Germinal center (tissue), 1 donor: ENCODE measurements at places on chromosomes 16 and 17.

GRCh38 chr17:42518755-42519545 lies 17.1 kb upstream of the NAGLU start:
- no peak for DNase-seq

DNA sequence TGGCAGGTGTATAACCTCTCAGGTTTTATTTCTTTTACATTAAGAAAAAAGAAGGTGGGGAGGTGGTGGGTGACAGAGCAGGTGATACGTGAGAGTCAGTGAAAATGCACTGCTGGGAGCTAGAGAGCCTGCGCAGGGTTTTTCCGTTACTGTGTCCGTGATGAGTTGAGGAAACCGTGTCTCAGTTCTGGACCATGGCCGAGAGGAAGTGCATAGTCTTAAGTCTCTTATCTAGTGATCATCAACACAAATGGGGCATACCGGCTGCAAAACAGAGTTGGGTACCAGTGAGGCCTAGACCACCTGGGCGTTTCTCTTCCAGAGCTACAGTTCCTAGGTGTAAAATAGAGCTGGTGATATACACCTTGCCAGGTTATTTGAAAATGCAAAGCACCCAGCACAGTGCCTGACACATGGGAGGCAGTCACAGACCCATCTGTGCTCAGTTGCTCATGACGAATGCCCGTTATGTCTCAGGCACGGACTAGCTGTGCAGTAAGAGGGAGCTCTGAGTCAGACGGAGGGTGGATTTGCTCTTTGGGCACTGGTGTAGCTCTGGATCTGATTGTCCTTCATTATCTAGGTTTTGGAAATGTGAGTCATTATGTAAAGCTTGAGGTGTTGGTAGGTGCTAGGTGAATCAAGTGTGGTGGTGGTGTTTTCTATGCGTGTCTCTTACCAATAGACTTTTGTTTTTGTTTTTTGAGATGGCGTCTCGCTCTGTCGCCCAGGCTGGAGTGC lies 60.9 kb downstream of the RPTOR start:
- DNase-seq = peak; percentile 86

- DNase-seq = no peak
Observed at GRCh38 chr17:7174603-7175326, 4.4 kb downstream of the ASGR1 start.

- no peak for DNase-seq
Observed at GRCh38 chr16:85271198-85271597, 158.9 kb upstream of the CIBAR2 start.

GRCh38 chr17:42247734-42248133 lies 28.5 kb downstream of the STAT5B start:
- DNase-seq = no peak
